T-helper 1 cell (primary cell): ENCODE measurements at places on chromosomes 12 and 14.

GRCh38 chr12:9907769-9908168 is 24.4 kb downstream of the CLEC2A start:
- DNase-seq = no peak

- no peak for DNase-seq
Observed at GRCh38 chr12:4819654-4820053, 90.1 kb upstream of the KCNA1 start.

DNA sequence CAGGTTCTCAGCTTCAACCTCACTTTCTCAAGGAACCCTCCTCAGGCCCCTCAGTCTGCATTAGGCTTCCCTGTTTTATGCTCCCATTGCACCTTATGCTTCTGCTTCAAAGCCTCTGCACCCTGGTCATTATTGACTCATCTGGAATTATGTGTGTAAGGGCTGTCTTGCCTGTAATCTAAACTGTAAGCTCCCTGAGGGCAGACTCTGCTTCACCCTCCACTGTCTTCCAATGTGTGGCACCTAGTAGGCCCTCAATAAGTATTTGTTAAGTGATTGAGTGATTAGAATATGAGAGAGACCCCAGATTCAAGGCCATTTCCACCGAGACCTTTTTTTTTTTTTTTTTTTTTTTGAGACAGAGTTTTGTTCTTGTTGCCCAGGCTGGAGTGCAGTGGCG is 79.1 kb downstream of the VCPKMT start:
- DNase-seq = no peak

DNA sequence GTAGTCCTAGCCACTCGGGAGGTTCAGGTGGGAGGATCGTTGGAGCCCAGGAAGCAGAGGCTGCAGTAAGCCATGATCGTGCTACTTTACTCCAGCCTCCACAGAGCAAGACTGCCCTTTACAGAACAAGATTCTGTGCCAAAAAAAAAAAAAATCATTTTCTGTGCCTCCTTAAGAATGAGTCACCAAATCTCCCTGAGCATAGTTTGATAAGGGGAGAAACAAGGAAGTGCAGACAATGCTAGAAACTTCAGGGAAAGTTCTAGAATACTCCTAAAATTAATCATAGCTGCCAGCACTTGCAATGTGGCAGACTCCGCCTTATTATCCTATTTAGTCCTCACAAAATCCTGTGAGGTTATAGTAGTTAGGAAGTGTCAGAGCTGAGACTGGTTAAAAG is 74.5 kb downstream of the KCNK10 start:
- DNase-seq = no peak
